ENCODE measurements at places on chromosomes 4 and X. TPM values are rescaled to one million over a fixed set of nuclear protein-coding genes. Genes with fewer than 3 reads are reported as not detected.

DNA sequence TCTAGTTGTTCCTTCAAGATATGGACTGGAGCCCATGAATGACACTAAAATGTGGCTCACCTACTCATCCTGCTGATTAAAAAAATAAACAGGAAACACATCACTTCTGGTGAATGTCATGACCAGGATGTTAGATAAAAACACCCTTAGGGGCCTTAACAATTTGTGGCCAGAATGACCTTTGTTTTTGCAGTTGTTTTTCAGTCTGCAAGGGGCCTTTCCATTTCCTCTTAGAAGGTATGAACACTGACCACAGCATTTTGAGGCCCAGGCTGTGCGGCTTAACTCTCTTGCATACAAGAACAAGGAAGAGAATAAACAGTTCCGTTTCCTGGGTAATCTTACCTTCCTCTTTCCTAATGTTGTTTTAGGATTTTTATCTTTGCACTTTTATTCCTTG lies 113.2 kb downstream of the IL1RAPL2 start:
- no peak overlapping the region for H3K4me3 ChIP-seq
- no peaks in the 10 kb centered on the region for H3K27me3 ChIP-seq
- no peak for DNase-seq
- no peaks in the 10 kb centered on the region for H3K4me1 ChIP-seq
- H3K36me3 ChIP-seq = no peaks in the 10 kb centered on the region

DNA sequence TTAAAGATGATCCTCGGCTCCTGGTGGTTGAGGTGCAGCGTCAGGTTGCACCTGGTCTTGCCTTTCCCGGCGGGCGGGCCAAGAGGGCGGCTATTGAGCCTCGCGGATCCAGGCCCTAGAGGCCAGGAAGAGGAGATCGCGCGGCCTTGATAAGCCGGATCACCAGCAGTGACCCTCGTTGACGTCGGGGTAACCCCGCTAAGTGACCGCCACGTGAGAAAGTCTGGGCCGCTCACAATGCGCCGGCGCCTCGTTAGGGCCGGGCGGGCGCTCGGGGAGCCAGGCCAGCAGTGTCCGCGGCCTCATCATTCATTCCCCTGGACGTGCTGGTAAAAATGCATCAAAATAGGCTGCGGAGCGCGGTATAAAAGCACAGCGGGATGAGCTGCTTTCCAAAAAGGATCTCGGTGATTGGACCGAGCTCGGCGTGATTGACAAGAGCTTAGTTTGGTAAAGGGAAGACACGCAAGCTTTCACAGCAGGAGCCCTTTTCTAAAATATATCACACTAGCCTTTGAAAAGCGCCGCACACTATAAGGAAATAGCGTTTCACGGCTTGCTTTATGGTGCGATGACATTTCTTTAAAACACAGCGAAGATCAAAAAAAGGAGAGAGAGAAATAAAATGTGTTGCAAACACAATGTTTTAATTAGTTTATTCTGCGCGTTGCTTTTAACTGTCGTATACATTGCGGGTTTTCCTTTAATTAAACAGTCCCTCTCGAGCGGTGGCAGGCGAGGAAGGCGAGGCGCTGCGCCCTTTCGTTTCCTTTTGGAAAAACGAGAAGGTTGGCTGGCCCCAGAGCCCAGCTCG lies 15.9 kb upstream of the ZIC3 start:
- H3K27me3 ChIP-seq = peaks cover 92% of the 10 kb centered on the region
- no peak overlapping the region for H3K27ac ChIP-seq
- H3K36me3 ChIP-seq = no peaks in the 10 kb centered on the region

DNA sequence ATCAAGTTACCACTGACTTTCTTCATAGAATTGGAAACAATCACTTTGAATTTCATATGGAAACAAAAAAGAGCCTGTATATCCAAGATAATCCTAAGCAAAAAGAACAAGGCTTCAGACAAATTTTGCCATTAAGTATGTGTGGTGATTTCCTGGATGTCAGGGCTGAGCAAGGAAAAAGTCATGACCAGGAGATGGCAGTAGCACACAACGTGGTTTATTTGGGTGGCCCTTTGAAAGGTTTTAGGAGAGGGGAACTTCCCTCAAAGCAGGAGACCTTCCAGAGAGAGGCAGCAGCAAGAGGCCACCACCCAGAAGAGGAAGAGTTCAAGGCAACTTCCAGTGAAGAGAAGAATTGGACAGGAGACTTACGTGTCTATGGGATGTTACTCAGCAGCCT lies 18.1 kb upstream of the ZXDB start:
- no peak overlapping the region for H3K4me3 ChIP-seq
- no peak overlapping the region for H3K27ac ChIP-seq
- H3K27me3 ChIP-seq = no peaks in the 10 kb centered on the region
- DNase-seq = no peak
- no peaks in the 10 kb centered on the region for H3K36me3 ChIP-seq
- H3K4me1 ChIP-seq = no peaks in the 10 kb centered on the region

- no peaks in the 10 kb centered on the region for H3K36me3 ChIP-seq
- H3K27me3 ChIP-seq = no peaks in the 10 kb centered on the region
- no peak for DNase-seq
- H3K4me1 ChIP-seq = no peaks in the 10 kb centered on the region
- no peak overlapping the region for H3K27ac ChIP-seq
- no peak overlapping the region for H3K4me3 ChIP-seq
These were observed 152.2 kb upstream of the PPARGC1A start for GRCh38 chr4:24042094-24042493.

GRCh38 chrX:124217304-124218251 lies 114.9 kb upstream of the TEX13D start:
- no peak overlapping the region for H3K4me3 ChIP-seq
- H3K27ac ChIP-seq = no peak overlapping the region
- no peaks in the 10 kb centered on the region for H3K36me3 ChIP-seq
- no peaks in the 10 kb centered on the region for H3K4me1 ChIP-seq
- DNase-seq = no peak
- H3K27me3 ChIP-seq = no peaks in the 10 kb centered on the region

- H3K27ac ChIP-seq = no peak overlapping the region
- DNase-seq = no peak
- no peaks in the 10 kb centered on the region for H3K27me3 ChIP-seq
- no peak overlapping the region for H3K4me3 ChIP-seq
These were observed 146.5 kb upstream of the PCDH18 start for GRCh38 chr4:137678796-137679195.

GRCh38 chr4:55132775-55133174 lies 7.4 kb upstream of the KDR start:
- DNase-seq = no peak
- no peaks in the 10 kb centered on the region for H3K36me3 ChIP-seq
- H3K4me1 ChIP-seq = no peaks in the 10 kb centered on the region
- H3K27me3 ChIP-seq = no peaks in the 10 kb centered on the region
- H3K27ac ChIP-seq = no peak overlapping the region

- H3K4me1 ChIP-seq = no peaks in the 10 kb centered on the region
- no peak overlapping the region for H3K4me3 ChIP-seq
- H3K36me3 ChIP-seq = no peaks in the 10 kb centered on the region
- no peak overlapping the region for H3K27ac ChIP-seq
- H3K27me3 ChIP-seq = no peaks in the 10 kb centered on the region
These were observed 96.9 kb downstream of the CLNK start for GRCh38 chr4:10587697-10588096.

DNA sequence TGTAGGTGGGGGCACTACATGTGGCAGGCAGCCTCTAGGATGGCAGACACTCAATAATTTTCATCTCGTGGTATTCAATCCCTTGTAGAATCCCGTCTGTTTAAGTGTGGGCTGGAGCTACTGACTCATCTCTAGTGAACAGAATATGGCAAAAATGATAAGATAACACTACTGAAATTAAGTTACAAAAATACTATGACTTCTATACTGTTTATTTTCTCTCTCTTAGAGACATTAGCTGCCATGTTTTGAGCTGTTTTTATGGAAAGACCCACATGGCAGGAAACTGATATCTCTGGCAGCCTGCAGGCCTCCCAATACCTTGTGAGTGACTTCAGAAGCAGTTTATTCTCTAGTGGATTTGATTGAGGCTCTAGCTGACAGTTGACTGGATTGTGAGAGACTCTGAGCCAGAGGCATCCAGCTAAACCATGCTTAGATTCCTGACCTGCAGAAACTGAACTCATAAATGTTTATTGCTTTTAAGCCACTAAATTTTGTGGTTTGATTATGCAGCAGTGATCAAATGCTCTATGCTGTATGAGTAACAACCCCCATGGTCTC lies 298.8 kb upstream of the CTSO start:
- H3K27me3 ChIP-seq = no peaks in the 10 kb centered on the region
- DNase-seq = no peak
- no peaks in the 10 kb centered on the region for H3K36me3 ChIP-seq
- no peaks in the 10 kb centered on the region for H3K4me1 ChIP-seq
- H3K4me3 ChIP-seq = no peak overlapping the region
- no peak overlapping the region for H3K27ac ChIP-seq

DNA sequence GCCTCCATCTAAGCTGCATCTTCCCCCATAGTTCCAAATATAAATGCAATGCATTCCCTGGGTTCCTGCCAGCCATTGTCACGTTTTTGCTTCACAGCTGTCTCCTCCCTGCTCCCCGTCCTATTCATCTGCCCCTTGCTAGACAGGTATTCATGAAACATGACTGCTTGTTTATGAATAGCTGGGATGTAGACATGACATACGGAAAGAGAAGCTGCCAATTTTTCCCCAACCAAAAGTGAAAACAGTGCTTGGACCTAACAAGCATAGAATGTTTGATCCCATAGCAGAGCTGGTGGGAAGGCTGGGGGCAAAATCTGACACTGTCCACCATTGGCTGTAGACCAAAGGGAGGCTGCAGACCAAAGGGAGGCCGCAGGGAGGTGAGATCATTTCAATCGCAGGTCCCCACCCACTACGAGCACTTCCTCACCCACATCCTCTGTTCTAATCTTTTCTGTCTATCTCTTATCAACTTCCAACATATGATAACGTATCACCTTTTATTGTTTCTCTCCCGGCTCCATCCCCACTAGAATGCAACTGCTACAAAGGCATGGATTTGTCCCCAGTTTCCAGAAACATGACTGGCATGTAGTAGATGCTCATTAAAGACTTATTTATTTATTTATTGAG lies 8.5 kb upstream of the GYG2 start:
- H3K27ac ChIP-seq = no peak overlapping the region
- H3K27me3 ChIP-seq = no peaks in the 10 kb centered on the region
- no peaks in the 10 kb centered on the region for H3K36me3 ChIP-seq
- H3K4me1 ChIP-seq = no peaks in the 10 kb centered on the region

DNA sequence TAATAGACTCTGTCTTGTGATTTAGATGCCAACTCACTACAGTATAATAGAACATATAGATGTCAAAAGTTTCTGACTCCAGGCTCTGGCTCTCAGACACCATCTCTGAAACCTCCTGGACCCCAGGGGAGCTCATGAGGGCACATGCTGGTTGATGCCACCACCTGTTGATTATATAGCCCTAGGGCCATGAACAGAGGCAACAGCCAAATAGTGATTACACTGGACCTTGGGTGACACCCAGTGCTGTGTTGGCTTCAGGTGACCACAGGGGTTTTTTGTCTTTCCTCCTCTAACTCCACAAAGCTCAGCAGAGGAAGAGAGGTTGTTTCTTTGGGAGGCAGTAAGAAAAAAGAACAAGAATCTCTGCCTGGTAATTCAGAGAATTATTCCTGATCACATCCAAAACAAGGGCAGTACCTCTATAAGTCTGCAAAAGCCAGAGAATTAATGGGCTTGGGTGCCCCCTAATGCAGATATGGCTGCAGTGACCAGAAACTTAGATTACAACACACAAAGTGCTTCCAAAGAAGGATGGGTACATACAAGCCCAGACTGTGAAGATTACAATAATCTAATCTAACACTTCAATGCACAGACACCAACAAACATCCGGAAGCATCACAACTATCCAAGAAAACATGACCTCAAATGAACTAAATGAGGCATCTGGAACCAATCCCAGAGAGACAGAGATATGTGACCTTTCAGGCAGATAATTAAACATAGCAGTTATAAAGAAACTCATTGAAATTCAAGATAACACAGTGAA lies 1920.6 kb downstream of the ARAP2 start:
- no peak overlapping the region for H3K27ac ChIP-seq
- no peak for DNase-seq
- no peaks in the 10 kb centered on the region for H3K36me3 ChIP-seq
- no peaks in the 10 kb centered on the region for H3K27me3 ChIP-seq
- no peaks in the 10 kb centered on the region for H3K4me1 ChIP-seq

DNA sequence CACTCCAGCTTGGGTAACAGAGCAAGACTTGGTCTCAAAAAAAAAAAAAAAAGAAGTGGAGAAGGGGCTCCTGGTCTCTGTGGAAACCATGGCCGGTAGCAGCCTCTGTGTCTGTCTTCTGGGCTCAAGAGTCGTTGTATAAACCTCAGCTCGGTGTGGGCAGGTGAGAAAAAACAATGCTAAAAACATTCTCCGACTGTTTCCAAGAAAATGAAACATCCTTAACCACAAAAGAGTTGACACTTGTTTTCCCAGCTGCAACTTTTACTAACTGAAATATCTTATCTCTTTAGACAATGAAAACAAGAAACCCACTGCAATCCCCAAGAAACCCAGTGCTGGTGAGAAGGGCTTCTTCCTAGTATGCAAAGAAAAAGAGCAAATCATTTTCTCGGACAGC lies 26.2 kb downstream of the CD99 start:
- no peak overlapping the region for H3K27ac ChIP-seq
- H3K4me1 ChIP-seq = no peaks in the 10 kb centered on the region
- H3K4me3 ChIP-seq = no peak overlapping the region
- no peak for DNase-seq
- H3K27me3 ChIP-seq = no peaks in the 10 kb centered on the region
- peaks cover 18% of the 10 kb centered on the region for H3K36me3 ChIP-seq

DNA sequence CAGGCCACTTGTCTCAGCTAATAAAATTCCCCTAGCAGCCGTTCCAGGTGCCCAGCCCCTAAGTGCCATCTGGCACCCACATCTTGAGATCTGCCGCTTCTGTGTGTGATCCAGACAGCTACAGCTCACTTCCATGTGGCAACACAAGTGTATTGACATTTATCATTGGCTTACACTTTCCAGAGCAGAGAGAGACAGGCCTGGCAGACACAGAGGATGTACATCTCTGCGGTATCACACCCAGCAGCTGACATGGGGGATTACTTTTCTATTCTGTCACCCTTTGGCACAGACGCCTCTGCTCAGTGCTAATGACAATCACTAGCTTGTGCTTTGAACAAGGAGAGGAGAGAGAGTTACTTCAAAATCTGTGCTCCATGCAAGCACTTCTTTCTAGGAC lies 195.9 kb downstream of the KDR start:
- DNase-seq = no peak
- no peak overlapping the region for H3K27ac ChIP-seq
- no peaks in the 10 kb centered on the region for H3K36me3 ChIP-seq
- no peak overlapping the region for H3K4me3 ChIP-seq
- H3K27me3 ChIP-seq = no peaks in the 10 kb centered on the region

Gene MAGEB10
- not detected for total RNA-seq

Gene BMX
- 1.2 TPM for total RNA-seq

Gene PRDM5
- total RNA-seq = 3.3 TPM

Gene GAGE12H
- not detected for total RNA-seq

Gene HGFAC
- not detected for total RNA-seq

Gene TXK
- total RNA-seq = 1.7 TPM

Gene PLP1
- 0.88 TPM for total RNA-seq

Gene PAGE1
- total RNA-seq = not detected

Gene MAGED1
- total RNA-seq = 48.7 TPM

Gene TLL1
- 1.5 TPM for total RNA-seq

Gene CLRN2
- total RNA-seq = not detected

Gene FGF2
- total RNA-seq = 0.68 TPM

Gene NHS
- total RNA-seq = 1.2 TPM

Gene PPP1R2C
- not detected for total RNA-seq

All from esophagus squamous epithelium (tissue), 5 donors.